GM12864 (cell line): ENCODE measurements at places on chromosomes 3 and 15.
A peak's percentile ranks its signal among the peaks of the same experiment; 100 is the strongest.

DNA sequence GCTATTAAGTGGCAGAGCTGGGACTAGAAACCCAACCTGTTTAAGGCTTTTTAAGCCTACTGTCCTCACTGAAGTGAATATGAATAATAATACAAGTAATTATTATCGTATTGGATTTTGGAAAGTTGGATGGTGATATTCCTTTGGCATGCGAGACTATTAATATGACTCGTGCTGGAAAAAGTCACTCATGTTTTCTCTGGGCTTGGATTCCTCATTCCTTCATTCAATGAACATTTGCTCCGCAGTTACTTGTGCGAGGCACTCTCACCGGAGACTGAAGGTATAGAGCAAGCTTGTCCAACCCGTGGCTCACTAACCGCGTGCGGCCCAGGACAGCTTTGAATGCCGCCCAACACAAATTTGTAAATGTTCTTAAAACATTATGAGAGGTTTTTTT lies 694 bp downstream of the PLAAT1 start:
- no peak for DNase-seq

GRCh38 chr3:114420072-114420471 lies 126.2 kb downstream of the TIGIT start:
- DNase-seq: no peak

GRCh38 chr3:66889750-66890494 lies 108.2 kb upstream of the KBTBD8 start:
- no peak for DNase-seq

GRCh38 chr15:67515557-67515956 lies 5.4 kb upstream of the C15orf61 start:
- no peak for DNase-seq

DNA sequence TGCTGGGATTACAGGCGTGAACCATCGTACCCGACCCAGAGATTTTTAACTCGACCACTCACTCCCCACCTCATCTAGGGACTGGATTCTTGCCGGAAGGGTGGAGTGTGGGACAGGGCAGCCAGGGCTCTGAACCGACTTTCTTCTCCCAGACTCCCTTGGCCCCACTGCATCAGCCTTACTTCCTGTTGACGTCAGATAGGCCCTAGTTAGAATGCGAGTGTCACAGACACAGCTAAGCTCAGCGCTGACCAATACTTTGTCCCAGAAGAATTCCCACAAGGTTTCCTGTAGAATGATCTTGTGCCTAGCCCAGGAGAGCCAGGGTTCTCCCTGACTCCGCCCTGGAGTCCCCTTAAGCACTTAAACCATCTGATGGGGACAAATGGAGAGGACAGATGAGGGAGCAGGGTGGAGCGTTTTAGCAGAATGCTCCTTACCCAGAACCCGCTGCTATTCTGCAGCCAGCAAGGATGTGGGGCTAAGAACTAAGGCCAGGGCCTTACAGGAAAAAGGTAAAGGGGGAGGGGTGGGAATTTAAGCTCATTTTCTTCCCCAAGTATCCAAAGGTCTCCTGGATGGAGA lies 5.8 kb upstream of the TUSC2 start:
- no peak for DNase-seq

DNA sequence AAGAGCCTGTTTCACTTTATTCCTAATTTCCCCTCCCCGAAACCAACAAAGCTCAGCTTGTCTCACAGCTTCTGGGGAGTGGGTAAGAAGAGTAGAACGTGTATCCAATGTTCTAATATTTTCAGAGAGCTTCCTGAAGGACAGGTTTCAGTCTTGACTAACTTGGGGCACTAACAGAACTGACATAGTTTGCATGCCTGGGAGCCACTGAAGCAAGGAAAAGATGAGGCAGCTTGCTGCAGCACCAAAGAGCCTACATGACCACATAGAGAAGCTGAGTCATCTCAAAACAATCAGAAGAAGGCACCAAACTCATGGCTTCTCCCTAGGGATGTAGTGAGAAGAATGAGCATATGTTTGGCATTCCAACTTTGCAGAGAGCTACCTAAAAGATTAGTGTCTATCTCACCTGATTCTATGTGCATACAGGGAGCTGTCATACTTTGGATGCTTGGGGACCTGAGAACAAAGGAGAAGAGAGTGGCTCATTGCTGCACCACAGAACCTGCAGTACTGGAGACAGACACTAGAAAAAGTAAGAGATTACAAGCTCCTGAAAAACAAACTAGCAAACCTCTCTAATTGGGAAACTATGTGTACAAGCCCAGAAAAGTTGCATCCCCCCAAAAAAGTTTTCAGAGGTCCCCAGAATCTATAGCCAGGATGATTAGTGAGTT lies 86.9 kb downstream of the DCLK3 start:
- DNase-seq: peak; percentile 27
